ENCODE measurements at places on chromosomes 5 and 9.

DNA sequence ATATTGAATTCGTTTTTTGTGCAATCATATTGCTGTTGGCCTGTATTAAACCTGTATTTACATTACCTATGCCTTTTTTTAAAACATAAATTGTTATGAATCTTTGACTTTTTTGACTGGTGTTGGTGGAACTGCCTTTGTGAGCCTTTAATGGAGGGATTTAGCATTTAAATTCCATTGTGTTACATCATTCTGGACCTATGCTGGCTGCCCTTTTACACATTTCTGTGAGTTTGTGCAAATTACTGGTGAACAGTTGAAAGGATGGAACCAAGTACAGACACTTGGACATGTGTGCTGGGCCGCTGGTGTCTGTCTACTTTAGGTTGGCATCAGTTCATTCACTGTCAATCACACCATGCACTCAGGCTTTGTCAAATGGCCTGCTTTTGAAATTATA is 3.4 kb downstream of the SNX18 start:
- no peak for DNase-seq

DNA sequence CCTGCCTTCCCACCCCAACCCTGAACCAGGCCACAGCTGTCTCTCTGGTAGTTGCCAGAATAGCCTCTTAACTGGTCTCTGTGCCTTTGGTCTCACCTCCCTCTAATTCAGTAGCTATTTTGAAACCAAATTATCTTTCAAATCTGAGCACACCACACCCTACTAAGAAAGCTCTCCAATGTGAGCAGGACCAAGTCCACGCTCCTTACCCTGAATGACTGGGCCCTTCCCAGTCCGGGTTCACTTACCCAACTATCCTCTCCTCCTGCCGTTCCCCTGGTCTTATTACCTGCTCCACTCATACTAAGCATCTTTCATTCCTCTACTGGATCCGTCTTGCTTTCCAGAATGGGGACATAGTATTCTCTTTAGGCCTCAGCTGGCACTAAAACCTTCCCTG is 16.8 kb downstream of the ANKH start:
- no peak for DNase-seq

DNA sequence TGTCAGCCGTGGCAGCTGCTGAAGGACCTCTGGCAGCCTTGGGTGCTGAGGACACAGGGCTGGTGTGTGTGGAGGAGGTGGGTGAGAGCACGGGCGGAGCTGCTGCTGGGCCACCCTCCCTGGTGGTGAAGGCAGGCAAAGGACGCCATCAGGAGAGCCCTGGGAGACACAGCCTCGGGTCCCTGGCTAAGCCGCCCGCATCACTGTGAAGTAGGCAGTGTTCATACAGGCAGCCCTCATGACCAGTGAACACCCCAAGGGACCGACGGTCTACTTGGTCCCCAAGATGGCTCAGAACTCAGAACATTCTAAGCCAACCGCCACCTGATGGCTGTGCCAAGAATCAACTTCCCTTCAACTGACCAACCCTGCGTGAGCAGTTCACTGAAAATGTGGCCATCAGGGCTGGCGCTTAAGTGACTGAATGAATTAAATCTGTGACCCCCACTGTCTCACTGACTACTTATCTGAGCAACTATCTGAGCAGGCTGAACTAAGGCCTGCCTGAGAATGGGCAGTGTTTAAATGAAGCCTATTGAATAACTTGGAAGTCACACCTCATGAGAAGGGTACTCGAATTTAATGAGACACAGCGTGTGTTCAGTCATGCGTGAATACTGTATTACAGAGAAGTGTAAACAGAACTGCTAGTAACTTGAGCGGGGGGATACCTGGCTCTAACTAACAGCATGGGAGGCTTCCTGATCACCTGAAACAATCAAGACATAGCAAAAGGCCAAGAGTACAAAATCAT is 54.7 kb upstream of the SIMC1 start:
- no peak for DNase-seq

GRCh38 chr9:104960662-104961061 is 32.7 kb upstream of the ABCA1 start:
- no peak for DNase-seq

GRCh38 chr9:138112090-138112748 is 234.6 kb downstream of the CACNA1B start:
- DNase-seq: no peak

GRCh38 chr5:1933364-1934055 is 50.8 kb upstream of the IRX4 start:
- no peak for DNase-seq

GRCh38 chr9:75149841-75150241 is 61.5 kb downstream of the OSTF1 start:
- no peak for DNase-seq

DNA sequence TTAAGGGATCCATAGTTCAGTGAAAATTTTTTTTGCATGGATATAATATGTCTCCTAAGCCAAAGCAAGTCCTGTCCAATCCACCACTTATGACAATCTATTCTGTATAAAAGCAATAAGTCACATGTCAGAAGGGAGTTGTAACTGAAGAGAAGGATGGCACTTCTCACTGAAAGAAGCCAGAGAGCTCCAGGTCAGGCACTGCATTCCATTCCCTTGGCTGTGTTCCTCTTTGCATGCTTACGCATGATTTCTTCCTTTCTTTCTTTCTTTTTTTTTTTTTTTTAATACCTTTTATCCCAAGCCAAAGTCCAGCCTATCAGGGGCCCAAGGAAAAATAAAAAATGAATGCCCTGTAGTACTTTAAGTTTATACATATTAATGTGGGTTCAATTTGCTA is 39.8 kb downstream of the MAMDC2 start:
- DNase-seq: no peak

DNA sequence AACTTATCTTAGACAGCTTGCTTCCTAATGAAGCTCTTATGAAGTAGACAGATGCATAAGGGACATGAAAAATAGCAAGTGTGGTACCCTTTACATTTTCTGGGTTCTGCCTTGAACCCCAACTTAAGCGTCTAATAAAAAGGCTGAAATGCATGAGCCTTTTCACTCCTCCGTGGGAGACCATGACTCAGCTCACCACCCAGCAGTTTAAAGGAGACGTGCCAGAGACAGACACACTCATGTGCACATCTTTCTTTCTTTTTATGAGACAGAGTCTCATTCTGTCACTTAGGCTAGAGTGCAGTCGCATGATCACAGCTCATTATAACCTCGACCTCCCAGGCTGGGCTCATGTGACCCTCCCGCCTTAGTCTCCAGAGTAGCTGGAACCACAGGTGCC is 22.3 kb downstream of the CTXN3 start:
- DNase-seq: no peak

DNA sequence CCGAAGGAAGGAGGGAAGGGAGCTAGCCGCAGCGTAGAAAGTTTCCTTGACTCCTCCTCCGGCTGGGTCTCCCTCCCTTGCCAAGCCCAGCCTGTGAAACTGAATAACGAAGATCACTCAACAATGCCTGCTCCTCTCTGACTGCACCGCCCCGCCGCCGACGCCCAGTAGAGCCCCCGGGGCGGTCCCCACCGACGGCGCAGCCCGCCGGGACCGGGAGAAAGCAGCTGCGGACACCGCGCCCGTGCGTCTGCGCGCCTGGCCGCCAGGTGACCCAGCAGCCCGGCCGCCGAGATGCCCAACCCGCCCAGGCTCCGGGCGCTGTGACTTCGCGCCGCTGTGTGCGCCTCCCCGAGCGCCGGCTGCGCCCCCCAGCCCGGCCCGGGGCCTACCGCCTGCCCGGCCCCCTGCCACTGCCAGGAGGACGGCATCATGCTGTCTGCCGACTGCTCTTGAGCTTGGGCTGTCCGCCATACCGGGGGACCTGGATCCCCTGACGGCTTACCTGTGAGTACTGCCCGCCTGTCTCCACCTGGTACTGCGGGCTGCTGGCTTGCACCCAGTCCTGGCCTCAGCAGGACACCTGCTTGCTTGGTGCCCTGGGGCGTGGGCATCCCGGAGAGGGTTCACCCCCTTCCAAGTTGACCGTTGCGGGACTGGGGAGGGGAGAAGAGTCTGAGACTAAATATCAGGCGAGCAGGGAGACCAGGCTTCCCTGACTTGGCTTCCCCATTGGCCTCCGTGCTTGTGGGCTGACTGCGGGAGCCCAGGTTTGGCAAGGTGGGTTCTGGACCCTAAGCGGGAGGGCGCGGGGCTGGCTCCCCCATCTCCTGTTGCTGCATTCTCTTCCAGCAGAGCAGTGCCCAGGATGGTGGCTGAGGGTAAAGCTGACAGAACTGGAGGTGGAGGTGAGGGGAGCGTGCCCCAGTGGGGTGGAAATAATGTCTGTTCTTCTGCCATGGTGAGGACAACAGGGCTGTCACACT is 26.2 kb upstream of the SPTLC1 start:
- no peak for DNase-seq

DNA sequence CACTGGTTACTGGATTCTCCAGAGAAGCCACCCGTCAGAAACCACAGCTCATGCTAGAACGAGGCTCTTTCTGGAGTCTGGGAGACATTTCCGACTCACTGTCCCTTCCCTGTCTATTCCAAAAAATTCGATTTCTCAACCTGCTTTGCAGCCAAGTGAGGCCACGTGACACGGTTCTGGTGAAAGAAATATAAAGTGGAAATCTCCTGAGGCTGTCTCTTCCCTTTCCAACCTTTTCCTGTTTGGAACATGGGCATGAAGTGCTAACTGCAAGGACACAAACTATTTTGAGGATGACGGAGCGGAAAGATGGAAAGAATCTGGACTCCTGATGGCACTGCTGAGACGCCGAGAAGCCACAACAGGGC is 6.1 kb upstream of the PTGS1 start:
- DNase-seq: no peak

- no peak for DNase-seq
Measured at GRCh38 chr5:37002176-37002751, 125.7 kb downstream of the NIPBL start.

- no peak for DNase-seq
Measured at GRCh38 chr5:160500786-160501779, 79.4 kb downstream of the PTTG1 start.

DNA sequence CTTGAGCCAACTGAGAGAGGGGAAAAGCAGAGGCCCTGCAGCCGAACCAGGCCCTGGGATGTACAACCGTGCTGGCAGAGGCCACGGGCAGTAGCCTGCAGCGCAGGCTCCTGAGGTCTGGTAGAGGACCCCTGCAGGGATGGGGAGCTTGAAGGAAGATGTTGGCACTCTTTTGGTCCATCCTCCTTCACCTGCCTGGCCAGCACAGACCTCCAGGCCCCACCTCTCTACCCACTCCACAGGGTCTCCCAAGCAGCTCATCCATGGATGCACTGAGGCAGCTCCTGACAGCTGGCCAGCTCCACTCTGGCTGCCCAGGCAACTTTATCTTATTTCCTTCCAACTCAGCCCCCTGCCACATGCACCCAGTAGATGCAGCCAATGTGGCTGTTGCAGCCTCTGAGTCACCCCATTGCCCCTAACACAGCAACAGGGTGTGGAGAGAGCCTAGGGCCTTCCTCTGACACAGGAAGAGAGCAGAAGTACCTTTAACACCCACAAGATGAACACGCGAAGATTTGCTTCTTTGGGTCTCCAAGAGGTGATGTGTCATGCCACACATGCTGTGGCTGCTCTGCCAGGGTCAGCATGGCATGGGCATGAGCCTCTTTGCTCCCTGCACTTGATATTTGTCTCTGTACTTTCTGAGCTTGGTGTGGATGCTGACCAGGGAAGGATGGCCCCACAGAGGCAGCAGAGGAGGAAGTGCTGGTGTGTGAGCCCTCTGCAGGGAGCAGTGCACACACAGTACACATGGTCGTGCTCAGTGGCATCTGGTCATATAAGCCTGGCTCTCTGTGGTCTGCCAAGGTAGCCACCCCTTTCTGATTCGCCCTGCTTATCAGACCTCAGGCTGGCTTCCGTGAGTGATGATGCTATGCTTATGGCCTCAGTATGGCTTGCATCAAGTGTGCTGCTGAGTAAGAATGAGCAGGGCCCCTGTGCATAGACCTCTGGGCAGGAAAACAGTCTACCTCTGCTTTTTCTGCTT is 117.2 kb downstream of the NRG2 start:
- no peak for DNase-seq

DNA sequence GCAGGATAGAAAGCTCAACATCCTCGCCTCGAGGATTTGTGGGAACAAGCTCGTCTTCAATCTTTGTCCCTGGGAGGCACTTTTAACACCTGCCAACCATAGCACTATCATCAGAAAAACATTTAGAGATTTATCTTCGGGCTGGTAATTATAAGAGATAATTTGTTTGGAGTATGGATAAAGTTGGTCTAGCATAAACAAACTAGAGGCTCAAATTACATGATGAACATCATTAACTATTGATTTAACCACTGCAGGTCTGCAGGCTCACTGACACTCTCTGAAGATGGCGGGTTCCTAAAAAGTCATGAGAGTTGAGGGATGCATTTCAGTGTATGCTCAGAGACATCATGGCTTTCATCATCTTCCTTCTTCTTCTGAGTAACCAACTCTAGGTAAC is 25.8 kb upstream of the PCA3 start:
- no peak for DNase-seq

DNA sequence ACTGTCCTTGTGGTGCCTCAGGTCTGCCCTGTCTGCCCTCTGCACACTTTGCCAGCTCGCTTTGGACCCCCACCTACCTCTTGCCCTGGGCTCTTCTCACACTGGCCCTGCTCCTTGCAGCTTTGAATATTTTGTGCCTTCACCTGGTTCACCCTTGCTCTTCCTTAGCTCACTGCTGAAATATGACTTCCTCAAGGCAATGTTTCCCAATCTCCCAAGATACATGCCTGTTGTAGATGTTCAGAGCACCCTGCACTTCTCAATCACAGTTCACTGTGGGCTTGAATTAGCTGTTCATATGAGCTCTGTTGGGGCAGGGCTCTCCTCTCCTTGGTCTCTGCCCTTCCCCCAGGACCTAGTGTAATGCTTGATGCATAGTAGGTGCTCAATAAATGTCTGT is 8.0 kb downstream of the AFAP1L1 start:
- no peak for DNase-seq

DNA sequence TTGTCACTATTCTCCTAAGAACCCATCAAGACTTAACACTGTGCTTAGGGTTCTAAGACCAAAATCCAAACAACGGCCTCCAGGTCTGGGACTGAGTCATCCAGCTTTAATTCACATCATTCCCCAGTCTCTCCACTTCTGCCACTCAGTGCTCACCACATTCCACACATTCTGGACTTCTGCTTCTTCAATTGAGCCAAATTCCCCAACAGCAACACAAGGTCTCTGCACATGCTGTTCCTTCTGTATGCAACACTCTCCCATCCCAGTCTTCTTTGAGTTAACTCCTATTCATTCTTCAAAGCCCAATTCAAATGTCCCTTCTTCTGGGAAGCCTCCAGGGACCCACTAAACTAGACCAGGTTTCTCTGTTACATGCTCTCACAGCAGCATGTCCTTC is 97.8 kb downstream of the GPR21 start:
- DNase-seq: no peak

All from activated gamma-delta T cell (primary cell).